Activated naive CD4-positive, alpha-beta T cell treated with anti-CD3 and anti-CD28 coated beads, Interleukin-2, amount 50 U/mL, for 16 hours (primary cell): ENCODE measurements at places on chromosomes 1 and 21.

DNA sequence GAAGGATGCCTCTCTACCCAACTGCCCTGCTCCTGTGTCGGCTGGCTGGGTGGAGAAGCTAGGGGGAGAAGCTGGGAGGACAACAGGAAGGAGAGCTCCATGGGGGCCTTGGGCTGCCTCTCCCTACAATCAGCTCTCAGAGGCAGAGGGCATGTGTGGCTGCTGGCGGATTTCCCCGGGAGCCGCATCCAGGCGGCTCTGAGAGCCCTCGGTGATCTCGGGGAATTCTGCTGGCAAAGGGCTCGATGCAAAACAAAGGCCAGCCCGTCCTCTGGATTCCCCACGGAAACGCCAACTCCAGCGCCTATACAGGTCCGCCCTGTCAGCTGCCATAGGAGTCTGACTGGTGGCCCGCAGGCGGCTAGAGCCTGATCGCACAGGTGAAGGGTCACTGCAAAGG, 26.4 kb upstream of the EVA1B start:
- no peak for DNase-seq

- no peak for DNase-seq
Observed at GRCh38 chr1:3423245-3423829, 31.1 kb upstream of the ARHGEF16 start.

GRCh38 chr1:10401281-10401680, 2.4 kb downstream of the PGD start:
- no peak for DNase-seq

DNA sequence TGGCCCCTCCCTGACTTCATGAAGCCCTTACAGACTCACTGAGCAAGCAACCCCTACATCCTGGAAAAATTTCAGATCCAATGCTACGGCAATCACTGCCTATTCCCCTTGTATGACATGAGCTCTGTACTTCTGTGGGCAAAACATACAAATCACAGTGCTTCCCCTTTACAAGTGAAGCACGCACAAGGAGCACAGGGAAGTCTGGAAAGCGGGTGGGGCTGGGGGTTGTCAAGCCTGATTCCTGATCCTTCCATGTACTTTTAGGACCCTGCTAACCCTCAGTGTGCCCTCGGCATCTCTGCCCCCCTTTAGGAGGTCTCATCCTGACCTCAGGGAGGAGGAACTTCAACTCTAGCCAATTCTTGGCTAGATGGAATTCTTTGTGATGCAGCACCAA, 405.7 kb upstream of the POU3F1 start:
- DNase-seq: no peak

DNA sequence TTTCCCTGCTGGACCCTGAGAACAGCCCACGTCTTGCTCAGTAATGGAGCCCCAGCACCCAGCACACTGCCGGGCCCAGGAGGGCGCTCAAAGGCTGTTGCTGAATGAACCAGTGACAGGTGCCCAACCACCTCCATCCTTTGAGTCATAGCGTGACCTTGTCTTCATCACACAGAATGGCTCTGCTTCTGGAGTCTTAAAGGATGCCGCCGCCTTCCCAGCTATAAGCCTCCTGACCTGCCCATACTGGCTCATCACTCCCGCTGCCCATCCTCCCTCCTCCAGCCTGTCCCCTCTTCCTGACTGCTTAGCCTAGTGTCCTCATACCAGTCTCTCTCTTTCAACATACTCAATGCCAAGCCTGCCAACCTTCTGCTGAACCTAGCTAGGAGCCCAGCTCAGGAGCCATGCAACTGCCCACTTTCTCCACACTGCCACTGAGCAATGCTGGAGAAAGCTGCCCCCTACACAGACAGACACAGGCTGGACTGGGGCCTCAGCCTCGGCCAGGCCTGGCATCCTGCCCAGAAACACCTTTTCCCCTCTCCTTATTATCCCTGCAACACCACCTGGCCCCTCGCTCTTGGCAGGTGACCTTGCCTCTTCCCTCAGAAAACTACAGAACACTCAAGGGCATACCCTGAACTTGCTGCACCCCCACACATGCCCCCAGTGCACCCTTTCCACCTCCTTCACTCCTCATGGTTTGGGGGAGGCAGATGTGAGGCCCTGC, 14.1 kb downstream of the TTC39A start:
- no peak for DNase-seq

DNA sequence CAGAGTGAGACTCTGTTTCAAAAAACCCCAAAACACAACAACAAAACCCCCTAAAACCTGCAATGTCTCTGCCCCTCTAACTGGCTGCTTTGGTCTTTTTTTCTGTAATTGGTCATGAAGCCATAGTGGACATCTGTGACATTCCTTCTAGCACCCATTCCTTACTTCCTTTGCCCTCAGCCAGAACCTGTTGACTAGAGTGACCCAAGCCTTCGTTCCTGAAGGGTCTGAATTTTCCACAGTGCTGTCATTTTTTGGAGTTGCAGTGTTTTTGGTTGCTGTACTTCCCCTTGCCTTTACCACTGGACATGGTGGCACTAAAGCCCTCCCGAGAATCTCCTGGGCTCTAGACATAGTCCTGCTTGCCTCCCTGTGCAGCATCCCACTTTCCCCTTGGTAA, 48.5 kb upstream of the LIN9 start:
- DNase-seq: no peak

GRCh38 chr1:54976747-54977146, 3.7 kb upstream of the TMEM61 start:
- no peak for DNase-seq
